Activated CD4-positive, alpha-beta memory T cell treated with anti-CD3 and anti-CD28 coated beads, Interleukin-2, amount 10 ng/mL, durations not matched to agents 7 days and 5 days (primary cell): ENCODE measurements at places on chromosomes 3 and 15. TPM values are rescaled to one million over a fixed set of nuclear protein-coding genes. Genes with fewer than 3 reads are reported as not detected.

The THSD4 gene
- 0.08 TPM for total RNA-seq

The CYP19A1 gene
- total RNA-seq = not detected

The EHHADH gene
- total RNA-seq = 1.9 TPM

The FILIP1L gene
- 2.0 TPM for total RNA-seq

DNA sequence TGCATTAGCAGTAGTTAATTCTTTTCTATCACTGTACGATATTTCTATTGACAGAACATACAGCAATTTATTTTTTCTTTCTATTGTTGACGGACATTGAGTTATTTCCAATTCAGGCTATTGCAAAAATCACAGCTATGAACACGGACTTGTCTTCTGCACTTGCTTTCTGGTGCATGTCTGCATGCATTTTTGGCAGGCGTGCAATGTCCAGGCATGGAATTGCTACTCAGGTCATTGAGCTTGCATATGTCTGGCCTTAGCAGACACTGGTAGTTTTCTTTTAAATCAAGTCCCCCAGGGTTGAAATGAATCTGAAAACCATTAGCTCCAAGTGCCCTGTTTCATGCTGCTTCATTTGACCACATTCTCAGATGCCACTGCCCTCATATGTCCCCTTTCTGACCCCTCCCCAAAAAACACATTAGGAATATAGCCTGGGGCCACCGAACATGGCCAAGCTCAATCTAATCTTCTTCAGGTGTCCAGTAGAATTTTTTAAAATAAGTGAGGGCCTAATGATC, 72.8 kb downstream of the LRIG1 start:
- no peak overlapping the region for H3K4me3 ChIP-seq
- peaks cover 34% of the 10 kb centered on the region for H3K36me3 ChIP-seq
- peaks cover 5% of the 10 kb centered on the region for H3K4me1 ChIP-seq
- DNase-seq = no peak

GRCh38 chr3:57864853-57865252, 108.7 kb downstream of the SLMAP start:
- peaks cover 33% of the 10 kb centered on the region for H3K36me3 ChIP-seq
- no peak overlapping the region for H3K27ac ChIP-seq
- DNase-seq = no peak
- H3K4me1 ChIP-seq = no peaks in the 10 kb centered on the region
- H3K27me3 ChIP-seq = no peaks in the 10 kb centered on the region
- H3K4me3 ChIP-seq = no peak overlapping the region

- H3K27ac ChIP-seq = no peak overlapping the region
- H3K27me3 ChIP-seq = no peaks in the 10 kb centered on the region
- peaks cover 23% of the 10 kb centered on the region for H3K36me3 ChIP-seq
- no peak overlapping the region for H3K4me3 ChIP-seq
These were observed 209.8 kb downstream of the PLCL2 start for GRCh38 chr3:17094551-17094950.

- no peak for DNase-seq
- no peaks in the 10 kb centered on the region for H3K4me1 ChIP-seq
- no peak overlapping the region for H3K27ac ChIP-seq
- no peak overlapping the region for H3K4me3 ChIP-seq
- no peaks in the 10 kb centered on the region for H3K27me3 ChIP-seq
These were observed 922.6 kb downstream of the TUSC7 start for GRCh38 chr3:117632191-117632590.

GRCh38 chr15:64344651-64345294, 11.2 kb downstream of the CSNK1G1 start:
- H3K4me3 ChIP-seq = no peak overlapping the region
- H3K36me3 ChIP-seq = peaks cover 34% of the 10 kb centered on the region
- no peak overlapping the region for H3K27ac ChIP-seq
- DNase-seq = no peak
- H3K27me3 ChIP-seq = no peaks in the 10 kb centered on the region
- H3K4me1 ChIP-seq = peaks cover 13% of the 10 kb centered on the region

- H3K4me3 ChIP-seq = no peak overlapping the region
- no peak overlapping the region for H3K27ac ChIP-seq
- H3K36me3 ChIP-seq = no peaks in the 10 kb centered on the region
These were observed 38.2 kb downstream of the CORO2B start for GRCh38 chr15:68617001-68617400.

DNA sequence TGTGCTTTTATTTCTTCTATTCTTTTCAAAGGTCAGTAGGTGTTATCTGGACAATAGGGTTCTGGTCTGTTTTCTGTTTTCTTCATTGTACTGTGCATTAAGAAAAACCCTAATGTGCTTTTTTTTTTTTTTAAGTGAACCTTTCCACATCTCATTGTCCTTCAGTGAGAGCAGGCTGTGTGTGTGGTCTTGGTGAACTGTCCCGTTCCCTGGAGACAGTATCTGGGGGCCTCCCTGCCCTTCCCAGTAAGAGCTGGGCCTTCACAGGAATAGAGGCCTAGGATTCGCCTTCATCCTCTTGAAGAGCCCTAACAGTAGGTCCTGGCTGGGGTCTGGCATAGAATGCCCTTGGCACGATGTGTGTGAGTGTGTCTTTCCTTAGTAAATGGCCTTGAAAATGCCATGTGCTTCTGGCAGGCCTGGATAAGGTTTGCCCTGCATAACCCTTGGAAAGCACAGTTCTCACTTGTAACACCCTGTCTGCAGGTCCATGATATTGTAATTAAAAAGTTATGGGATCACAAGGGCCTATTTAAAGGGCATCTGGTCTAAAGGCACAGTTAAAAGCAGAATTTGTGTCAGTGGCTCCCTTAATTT, 81.2 kb downstream of the IGF1R start:
- H3K36me3 ChIP-seq = no peaks in the 10 kb centered on the region
- no peak overlapping the region for H3K4me3 ChIP-seq
- H3K27ac ChIP-seq = no peak overlapping the region

- no peak overlapping the region for H3K27ac ChIP-seq
- H3K36me3 ChIP-seq = no peaks in the 10 kb centered on the region
- no peak for DNase-seq
- H3K4me3 ChIP-seq = no peak overlapping the region
These were observed 171.1 kb upstream of the CGNL1 start for GRCh38 chr15:57205027-57205855.

DNA sequence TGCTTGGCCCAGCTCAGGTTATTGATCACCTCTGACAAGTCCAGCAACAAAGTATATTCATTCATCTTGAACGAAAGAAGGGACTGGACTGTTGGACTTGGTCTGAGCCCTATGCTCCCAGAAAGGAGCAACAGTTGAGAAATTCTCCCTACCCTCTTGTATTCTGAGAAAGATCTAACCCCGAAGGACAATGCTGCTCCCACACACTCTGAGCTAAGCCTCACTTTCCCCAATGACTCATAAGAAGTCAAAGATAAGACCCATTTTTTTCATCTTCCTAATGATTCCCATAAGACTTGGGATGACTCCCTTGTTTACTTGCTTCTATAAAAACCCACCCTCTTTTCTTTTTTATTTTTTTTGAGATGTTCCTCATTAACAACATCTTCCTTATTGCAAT, 549.4 kb upstream of the MDFIC2 start:
- H3K4me1 ChIP-seq = peaks cover 1% of the 10 kb centered on the region
- peaks cover 18% of the 10 kb centered on the region for H3K27me3 ChIP-seq
- H3K4me3 ChIP-seq = no peak overlapping the region
